Substantia nigra (tissue), 51 donors: ENCODE measurements at places on chromosomes 4 and X.

GRCh38 chr4:56627375-56627774 lies 53.7 kb downstream of the HOPX start:
- DNase-seq: no peak

DNA sequence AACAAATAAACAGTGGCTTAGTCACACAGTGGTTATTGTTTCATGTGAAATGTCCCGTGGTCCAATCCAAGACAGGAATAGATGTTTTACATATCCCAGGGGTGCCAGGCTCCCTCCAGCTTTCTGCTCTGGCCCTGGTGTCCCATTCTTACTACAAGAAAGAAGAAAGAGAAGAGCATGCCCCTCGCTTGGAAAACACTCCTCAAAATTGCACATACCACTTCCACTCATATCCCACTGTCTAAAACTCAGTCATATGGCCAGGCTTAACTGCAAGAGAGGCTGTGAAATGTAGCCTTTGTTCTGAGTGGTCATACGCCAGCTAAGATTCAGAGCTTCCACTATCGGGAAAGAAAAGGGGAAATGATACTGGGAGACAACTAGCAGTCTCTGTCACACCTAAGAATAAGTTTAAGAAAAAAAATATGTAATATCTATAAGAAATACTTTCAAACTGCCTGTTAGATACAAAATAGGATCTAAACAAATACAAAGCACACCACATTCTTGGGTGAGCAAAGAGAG lies 306.8 kb upstream of the FAM241A start:
- DNase-seq: no peak

DNA sequence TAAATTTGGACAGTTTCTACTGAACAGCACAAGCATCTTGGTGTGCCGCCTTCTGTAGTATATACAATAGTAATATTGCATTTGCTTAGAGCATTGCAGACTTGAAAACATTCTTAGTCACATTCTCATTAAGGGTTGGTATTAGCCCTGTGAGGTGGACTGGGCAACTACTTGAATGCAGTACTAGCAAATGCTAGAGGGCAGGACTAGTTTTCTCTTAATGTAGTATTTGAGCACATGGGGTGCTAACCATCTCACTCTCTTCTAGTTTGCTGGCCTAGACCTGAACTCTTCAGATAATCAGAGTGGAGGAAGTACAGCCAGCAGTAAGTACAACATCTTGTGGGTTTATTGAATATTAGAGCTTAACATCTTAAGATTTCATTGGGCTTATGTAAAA lies 3.2 kb downstream of the DDX3X start:
- DNase-seq: no peak

DNA sequence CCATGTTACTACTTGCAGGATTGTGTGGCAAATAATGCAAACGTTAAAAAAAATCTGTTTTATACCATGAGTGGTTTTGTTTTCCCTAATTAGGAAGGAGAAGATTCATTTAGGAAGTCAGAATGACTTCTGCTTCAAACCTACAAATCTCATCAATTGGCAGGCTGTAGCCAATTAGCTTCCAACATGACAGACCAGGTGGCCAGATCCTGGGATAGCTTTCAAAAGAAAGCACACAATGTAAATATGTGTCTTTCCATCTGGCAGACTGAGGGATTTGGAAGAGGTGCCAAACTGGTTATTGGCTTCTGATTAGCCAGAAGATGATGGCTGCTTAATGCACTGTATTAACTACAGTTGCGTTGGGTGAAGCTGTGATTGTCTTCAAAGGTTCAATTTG lies 432.8 kb downstream of the ANKRD50 start:
- no peak for DNase-seq

GRCh38 chr4:186984105-186984644 lies 260.5 kb upstream of the FAT1 start:
- no peak for DNase-seq

- DNase-seq: no peak
Measured at GRCh38 chrX:152915541-152916241, 17.8 kb downstream of the ZNF185 start.

DNA sequence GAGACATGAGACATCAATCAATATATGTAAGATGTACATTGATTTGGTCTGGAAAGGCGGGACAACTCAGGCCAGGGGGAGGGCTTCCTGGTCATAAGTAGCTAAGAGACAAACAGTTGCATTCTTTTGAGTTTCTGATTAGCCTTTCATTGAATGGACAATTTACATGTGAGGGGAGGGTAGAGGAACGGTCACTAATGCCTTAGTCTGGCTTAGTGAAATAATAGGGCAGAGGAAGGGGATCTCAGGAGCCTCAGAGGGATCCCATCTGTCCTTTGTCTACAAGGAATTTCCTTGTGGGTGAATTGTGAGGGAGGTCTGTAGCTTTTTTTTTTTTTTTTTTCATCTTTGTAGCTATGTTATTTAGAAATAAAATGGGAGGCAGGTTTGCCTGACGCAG lies 88.3 kb downstream of the GK start:
- DNase-seq: no peak

- no peak for DNase-seq
Measured at GRCh38 chr4:40713798-40714197, 36.0 kb upstream of the NSUN7 start.

DNA sequence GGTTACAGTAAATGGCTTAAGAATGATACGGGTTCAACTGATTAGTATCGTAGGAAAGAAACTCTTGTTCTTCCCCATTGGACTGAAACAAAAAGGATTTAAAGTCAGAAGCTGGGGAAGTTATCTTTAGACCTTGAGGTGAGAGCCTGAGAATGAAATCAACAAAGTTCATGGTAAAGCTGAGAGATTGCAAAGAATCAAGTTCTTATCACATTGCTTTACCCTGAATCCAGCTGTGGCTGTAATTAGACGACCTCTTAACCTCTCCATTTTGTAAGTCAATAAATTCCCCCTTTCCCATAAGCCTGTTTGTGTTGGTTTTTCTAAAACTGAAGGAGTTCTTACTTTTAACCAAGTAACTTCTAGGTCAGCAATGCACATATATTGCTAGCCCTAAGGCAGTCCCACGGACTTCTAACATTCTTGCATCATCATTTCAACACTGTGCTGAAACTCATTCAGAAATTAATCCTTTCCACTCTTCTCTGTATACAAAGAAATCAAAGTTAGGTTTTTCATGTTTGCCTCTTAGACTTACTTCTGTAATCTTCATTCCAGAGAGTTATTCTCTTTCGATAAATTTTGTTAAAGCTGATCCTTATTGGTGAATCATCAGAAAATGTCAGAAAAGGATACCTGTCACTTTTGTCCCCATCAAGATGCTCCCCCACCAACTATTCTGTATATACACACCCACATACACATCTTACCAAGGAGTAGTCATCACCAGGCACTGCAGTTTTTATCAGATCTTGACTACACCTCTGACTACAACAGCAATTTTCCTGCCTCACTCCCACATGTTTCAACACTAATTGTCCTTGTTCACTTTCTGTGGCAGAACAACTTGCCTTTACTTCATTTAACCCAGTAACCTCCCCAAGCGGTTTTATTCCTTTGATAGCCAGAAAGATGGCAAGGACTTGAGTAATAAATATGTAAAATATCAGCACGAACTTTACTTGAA lies 77.9 kb upstream of the STK26 start:
- DNase-seq: no peak

DNA sequence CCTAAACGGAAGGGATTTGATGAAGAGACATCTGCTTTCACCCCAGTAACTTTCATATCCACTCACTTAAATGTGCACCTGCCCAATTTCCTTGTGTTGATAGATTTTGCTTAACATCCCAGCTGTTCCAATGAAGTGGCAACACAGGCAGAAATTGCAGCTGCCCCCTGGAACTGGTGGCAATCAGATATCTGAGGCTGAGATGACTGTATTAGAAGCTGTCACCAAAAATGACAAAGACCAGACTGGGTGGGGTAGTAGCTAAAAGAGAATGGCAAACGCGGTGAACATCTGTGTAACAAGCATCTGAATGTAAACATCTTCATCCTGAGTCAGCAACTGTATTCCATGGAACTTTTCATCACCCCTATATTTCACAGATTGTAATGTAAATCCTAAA lies 17.1 kb downstream of the GABRA2 start:
- DNase-seq: no peak

GRCh38 chrX:84118315-84118714 lies 69.7 kb downstream of the RPS6KA6 start:
- DNase-seq: no peak

- DNase-seq: no peak
Measured at GRCh38 chr4:54372951-54373350, 143.9 kb downstream of the PDGFRA start.

GRCh38 chr4:10622728-10623127 lies 61.8 kb downstream of the CLNK start:
- DNase-seq: no peak

DNA sequence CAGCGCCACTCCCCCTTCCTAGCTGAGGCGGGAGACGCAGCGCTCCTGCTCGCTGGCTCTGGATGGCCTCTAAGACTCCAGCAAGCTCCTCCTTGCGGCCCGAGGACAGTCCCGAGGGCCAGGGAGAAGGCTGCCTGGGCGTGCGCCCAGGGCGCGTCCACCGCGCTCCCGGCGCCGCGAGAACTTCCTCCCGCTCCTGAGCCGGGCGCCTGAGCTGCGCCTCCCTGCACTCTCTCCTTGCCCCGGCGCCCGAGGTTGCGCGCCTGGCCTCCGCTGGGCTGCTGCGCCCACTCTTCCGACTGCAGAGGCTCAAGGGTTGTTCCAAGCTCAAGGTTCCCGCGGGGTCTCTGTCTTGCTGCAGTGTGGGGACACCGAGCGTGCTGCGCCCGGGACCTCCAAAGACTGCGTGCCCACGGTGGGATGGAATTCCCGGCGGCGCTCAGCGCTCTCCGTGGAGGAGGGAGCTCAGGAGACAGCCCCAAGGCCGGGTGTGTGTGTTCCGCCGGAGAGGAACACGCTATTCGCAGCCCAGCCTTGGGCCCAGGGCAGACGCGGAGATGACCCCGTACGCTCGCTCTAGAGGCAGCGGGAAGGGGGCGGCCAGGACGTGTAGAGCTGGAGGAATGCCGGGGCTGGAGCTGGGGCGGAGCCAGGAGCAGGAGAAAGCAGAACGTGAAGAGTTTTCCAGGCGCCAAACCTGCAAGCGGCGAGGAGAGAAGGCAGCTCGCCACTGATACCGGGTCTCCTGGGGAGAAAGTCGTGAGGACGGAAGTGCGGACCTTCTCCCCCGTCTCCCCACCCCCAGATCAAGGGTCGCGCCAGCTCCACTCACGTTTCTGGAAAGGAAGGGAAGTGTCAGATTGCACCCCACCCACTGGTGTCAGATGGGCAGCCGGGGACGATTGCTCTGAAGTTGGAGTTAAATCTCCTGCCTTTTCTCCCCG lies at the start of gene ARHGAP6:
Gene ARHGAP6, minus strand, starts transcription at position 753 of the 944 bp plus-strand sequence. CDS start 1,092 bp downstream, outside the sequence.
- DNase-seq: no peak

DNA sequence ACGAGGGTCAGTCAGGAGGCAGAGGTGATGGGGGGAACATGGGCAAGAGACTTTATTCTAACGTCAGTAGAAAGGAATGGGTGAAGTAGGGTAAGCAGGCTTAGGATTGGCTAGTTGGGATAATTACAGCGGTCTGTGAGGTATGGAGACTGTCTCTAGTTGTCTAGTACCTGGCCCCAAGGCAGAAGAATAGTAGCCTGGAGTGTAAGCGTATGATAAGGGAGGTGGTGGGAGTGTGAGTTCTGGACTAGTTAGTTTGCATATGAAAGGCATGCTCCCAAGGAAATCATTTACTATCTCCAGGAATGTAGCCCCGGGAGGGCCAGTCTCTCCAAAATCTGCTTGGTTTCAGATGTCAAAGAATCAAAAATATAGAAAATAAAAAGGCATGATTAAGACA lies 219.6 kb upstream of the ANXA3 start:
- DNase-seq: no peak

DNA sequence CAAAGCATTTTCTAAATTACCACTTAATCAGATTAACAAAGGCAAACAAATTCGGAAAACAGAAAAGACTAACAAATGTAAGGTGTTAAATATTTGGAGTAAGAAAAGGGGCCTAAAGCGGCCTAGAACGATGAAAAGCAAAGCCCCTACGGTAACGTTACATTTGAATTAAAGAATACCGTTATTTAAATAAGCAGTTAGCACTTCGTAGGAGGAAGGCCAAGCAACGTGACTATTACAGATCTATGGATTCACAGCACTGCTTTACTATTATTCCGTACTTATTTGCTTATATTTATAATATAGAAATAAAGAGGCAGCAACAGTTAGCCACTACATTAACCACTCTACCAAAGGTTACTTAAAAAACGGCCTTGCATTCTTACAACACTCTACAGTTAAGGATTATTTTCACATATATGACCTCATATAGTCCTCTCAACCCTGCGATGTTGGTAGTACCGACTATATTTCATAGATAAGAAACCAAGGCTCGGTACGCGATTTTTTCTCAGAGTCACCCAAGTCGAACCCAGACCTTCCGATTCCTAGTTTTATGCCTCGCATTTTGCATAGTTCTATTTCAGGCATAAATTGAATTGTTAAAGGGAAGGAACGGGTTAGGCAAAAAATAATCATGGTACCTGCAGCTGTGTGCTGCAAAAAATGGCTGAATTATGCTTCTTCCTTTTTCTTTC lies 2.9 kb downstream of the KLHL15 start:
- no peak for DNase-seq

DNA sequence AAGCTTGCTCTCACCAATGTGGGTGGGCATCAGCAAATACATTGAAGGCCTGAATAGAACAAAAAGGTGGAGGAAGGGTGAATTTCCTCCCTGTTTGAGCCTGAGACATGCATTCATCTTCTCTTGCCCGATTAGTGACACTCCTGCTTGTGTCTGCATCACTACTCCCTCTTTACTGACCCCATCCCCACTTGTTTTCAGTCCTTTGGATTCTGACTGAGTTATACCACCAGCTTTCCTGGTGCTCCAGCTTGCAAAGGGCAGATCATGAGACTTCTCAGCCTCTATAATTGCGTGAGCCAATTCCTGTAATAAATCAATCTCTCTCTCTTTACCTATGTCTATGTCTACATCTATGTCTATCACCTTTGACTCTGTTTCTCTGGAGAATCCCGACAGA lies 47.4 kb upstream of the DYNLT3 start:
- no peak for DNase-seq

GRCh38 chr4:26300314-26301307 lies 20.2 kb upstream of the RBPJ start:
- no peak for DNase-seq

- DNase-seq: no peak
Measured at GRCh38 chr4:152247271-152247975, 288.5 kb downstream of the FBXW7 start.

GRCh38 chrX:153688071-153688470 lies 345 bp downstream of the SLC6A8 start:
- DNase-seq: no peak

DNA sequence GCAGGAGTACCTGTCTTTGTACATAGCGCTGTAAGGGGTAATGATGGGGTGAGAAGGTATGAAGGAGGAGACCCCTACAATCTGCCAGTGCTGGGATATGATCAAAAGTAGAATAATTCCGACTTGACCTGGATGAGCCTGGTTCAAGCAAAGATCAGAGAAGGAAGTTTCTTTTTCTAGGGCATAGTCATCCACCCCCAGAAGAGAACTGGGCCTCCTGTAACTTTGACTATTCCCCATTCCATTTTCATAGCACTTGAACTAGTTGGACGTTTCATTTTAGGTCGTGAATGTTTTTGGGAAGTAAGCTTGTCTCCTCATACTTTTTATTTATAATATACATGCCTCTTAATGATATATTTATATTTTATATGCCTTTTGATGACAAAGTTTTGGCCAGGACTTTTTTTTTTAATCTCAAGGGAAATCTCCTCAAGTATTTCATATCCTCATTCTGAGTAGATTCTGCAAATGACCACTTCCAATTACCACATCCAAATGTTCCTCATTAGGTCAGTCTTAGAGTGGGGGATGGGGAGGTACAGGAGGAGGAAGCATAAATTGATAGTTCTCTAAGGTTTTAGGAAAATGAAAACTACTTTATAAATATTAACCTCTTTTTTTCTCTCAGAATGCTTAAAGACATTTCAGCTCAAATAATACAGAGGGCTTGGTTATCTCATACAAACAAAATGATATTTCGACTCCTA lies 3.5 kb downstream of the CXorf58 start:
- no peak for DNase-seq
